Right ventricle myocardium superior (tissue), 1 donor: ENCODE measurements at places on chromosomes 2 and 18.

DNA sequence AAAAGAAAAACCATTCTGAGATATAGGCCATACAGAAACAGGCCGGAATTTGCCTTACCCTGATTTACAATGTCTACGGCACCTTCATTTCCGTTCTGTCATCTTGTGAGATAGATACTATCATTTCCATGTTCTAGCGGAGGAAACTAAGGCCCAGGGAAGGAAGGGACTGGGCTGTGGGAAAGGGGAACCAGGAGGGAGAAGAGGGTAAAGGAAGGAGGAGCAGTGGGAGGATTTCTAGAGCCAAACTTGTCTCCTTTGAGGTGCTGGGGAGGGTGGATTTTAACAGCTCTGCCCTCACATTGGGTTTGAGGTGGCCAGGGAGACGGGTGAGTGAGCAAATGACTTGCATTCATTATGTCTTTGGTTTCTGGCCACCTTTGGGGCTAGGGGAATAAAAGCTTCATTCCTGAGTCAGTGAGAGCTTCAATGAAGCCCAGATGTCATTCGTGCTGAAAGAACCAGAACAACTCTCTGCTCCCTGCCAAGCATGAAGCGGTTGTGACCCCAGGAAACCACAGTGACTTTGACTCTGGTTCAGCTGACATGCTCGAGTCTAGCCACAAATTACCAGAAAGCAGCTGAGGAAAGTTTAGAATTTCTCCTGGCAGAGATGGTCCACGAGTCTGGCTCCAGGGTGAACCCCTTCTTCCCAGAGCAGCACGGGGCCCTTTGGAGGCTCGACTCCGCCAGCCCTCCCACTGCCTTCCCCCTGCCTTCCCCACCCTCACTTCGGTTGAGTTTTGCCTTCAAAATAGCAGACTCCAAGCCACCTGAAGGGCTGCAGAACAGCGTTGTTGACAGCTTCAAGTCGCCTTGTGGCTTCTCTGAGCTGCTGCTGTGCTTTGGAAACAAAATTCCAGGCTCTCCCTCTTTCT, 3.8 kb downstream of the ACTG2 start:
- DNase-seq: no peak

GRCh38 chr2:237405006-237405559, 8.9 kb downstream of the COL6A3 start:
- DNase-seq: no peak

GRCh38 chr2:238251986-238252385, 12.1 kb upstream of the HES6 start:
- DNase-seq: no peak

GRCh38 chr18:23920054-23920453, 94.5 kb upstream of the TTC39C start:
- no peak for DNase-seq

DNA sequence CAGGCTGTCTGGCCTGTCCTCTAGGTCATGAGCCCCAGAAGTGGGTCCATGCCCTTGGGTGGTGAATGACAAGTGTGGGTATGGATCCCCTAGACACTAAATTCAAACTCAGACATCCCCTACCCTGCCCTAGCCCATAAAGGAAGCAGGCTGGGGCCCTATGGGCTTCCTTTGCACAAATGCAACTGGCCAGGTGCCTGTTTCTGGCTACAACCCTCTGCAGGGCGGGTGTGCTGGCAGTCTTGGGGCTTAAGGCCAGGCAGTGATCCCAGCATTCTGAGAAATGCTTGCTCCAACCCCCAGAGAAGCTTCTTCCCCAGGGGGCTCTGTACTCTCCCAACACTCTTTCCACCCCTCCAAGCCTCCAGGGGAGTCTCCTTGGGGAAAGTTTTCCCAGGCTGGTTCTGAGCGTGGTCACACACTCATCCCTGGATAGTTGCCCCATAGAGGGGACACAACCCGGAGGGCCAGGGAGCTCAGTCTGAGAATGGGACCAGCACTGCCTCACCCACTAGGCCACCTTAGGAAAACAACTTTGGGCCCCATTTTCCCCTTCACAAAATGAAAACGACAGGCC, 16.6 kb upstream of the ASPRV1 start:
- no peak for DNase-seq

DNA sequence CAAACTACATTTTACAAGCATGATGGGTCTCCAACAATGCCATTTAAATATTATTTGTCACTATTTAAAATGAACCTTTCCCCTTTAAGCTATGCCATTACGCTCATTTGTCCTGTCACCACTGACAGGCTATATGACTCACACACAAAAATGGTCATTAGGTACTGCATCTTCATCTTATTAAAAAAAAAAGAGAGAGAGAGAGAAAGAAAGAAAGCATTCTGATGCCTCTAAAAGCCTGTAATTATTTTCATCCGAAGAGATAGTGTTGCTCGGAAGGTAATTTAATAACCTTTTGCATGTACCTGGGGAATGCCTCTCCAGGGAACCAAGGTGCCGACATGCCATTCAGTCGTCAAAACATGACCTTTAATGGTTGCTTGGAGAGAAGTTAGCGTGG, 226.7 kb downstream of the ARHGAP15 start:
- no peak for DNase-seq

- DNase-seq: no peak
Observed at GRCh38 chr18:1213126-1213525, 308.5 kb downstream of the ADCYAP1 start.

- DNase-seq: no peak
Observed at GRCh38 chr2:62998949-62999348, 51.7 kb upstream of the OTX1 start.

GRCh38 chr2:26274058-26274613, 29.4 kb downstream of the HADHB start:
- DNase-seq: no peak

DNA sequence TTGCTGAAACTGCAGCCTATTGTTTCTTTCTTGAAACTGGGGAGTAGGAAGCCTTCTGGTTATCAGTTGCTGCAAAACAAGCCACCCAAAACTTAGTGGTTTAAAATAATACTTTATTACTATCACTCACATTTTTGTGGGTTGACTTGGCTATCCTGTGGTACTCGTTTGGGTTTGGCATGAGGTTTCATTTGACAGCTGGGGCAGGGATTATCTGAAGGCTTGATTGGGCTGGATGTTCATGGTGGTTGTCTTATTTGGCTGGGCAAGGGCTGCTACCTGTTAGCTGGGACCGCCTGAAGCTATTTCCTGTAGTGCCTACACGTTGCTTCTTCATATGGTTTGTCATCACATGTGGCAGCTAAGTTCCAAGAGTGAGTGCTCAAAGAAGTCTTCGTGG, 122.3 kb downstream of the PLCL1 start:
- DNase-seq: no peak

DNA sequence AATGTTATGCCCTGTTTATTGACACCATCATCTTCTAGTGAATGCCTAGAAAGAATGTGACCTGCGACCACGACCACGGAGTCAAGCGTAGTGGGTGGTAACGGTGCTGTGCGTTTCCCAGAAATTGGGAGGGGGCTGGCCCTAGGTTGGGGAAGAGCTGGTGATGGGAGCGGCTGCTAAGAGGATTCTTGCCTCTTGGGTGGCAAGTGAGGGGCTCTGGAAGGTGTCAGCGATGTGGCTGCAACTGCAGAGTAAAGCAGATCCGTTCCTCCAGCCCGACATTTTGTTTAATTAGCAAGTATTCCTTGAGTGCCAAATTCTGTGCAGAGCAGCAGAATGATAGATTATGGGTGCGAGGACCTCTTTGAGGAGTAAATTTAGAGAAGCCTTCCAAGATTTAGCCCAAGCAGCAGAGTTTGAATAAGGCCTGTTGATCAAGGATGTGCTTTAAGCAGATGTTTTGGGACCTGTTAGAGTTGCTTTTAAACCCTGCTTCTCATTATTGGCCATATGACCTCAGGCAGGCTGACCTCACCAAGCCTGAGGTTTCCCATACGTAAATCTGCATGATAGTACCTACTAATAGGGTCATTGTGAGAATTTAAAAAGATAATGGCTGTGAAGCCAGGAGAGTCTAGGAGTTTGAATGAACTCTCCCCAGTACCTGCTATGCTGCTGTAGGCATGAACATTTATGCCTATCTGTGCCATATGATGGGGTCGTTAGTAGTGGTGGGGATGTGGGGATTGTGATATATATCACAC, 287.7 kb downstream of the PTGR3 start:
- no peak for DNase-seq

- DNase-seq: no peak
Observed at GRCh38 chr2:8026381-8026780, 655.5 kb upstream of the ID2 start.

GRCh38 chr2:21270083-21270491, 146.3 kb downstream of the TDRD15 start:
- no peak for DNase-seq

GRCh38 chr18:9950289-9951016, 36.6 kb downstream of the VAPA start:
- DNase-seq: no peak

DNA sequence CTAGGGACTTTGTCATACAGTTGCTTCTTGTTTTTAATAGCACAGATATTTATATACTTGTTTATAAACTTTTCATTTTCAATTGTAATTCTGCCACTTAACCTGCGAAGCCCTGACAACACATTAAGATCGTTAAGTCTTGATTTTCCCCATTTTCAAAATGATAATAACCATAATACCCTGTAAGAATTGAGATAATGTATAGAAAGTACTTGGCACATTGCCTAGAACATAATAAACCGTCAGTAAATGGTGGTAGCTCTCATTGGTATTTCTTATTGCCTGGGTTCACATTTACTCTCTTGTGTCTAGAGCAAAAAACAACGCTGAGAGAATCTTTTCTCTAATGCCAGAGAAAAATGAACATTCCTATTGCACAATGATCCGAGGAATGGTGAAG, 18.6 kb downstream of the PTCD3 start:
- no peak for DNase-seq

DNA sequence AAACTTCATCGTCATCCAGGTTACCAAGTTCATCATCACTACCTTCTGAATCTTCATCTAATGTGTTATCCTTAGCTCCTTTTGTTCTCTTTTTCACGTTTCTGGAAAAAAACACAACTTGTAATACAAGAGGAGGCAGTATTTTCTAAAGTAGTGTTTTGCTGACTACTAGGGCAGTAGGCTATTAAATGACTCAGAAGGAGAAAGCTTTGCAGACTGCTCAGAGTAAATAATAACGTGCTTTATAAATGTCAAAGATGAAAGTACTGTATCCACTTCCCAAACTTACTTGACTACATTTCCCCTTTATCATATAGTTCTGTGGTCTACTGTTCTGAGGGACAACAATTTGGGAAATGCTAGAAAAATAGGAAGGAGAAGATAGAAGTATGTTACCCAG, 15.6 kb downstream of the CEBPZOS start:
- DNase-seq: no peak

GRCh38 chr2:157497638-157498314, 53.9 kb upstream of the CYTIP start:
- DNase-seq: no peak

DNA sequence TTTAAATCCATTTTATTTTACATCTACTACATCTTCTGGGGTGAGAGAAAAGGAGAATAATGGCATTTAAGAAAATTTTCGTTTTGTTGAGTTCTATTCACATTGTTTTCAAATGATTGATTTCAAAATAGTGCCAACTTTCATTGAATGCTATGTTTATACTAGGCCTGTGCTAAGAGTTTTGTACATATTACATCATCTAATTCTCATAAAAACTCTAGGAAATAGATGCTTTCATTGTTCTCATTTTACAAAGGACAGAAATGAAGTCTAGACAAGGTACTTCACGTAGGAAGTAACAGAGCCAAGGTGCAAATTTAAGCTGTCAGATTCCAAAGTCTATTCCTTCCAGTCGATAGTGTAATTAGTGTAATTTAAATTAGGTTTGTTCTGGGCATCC, 402.8 kb upstream of the UBE2E3 start:
- no peak for DNase-seq

DNA sequence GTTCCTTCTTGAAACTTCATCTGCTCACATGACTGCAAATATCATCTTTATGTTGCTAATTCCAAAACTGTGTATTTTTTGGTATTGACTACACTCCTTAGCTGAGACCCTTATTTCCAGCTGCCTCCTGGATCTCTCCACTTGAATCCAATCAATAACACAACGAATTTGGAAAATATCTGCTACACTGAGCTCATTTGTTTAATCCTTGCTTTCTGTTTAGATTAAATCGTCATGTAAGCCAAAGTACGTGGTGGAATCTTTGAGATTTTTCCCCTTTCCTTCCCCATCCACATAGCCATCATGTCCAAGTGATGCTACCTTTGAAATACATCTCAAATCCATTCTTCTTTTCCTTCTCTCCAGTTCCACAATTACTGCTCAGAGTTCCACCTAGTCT, 15.6 kb downstream of the OTX1 start:
- DNase-seq: no peak

- DNase-seq: peak; percentile 62
Observed at GRCh38 chr2:72033636-72034035, 114.0 kb downstream of the CYP26B1 start.

DNA sequence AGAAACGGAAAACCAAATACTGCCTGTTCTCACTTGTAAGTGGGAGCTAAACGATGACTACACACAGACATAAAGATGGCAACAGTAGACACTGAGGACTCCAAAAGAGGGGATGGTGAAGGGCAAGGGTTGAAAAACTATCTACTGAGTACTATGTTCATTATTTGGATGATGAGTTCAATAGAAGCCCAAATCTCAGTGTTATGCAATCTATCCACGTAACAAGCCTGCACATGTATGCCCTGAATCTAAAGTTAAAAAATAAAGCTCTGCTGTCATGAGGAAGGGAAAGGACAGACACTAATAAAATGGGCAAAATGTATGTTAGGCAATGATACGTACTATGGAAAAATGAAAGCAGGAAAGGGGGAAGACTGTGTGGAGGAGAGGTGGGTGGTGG, 376.0 kb downstream of the TGIF1 start:
- no peak for DNase-seq

- no peak for DNase-seq
Observed at GRCh38 chr2:108701806-108702205, 17.5 kb upstream of the RANBP2 start.

DNA sequence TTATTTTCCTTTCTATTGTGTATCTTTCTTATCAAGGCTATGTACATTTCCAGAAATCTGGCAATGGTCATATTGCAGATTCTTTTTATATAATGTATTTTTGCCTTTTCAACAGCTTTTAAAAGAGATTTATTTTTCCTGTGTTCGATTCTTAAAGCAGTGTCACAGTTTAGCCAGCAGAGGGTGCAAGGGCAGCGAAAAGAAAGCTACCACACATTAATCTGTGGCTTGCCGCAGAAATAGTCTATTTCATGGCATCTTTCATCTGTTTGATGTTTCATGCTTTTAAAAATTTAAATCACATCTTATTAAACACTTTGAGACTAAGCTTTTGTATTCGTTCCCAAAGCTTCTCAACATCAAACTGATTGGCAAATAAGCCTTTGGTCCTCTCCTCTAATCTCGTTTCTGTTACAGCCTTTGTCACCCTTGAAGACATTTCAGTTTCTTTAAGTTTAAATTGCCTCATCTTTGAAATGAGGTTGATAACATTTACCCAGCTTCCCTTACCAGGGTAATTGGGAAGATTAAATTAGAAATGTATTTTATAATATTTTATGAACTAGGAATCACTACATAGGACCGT, 73.3 kb downstream of the PIK3C3 start:
- DNase-seq: no peak
